ENCODE measurements at places on chromosomes 5 and 9.

- no peak for DNase-seq
Measured at GRCh38 chr5:178462816-178463215, 127.4 kb downstream of the COL23A1 start.

- no peak for DNase-seq
Measured at GRCh38 chr9:131804826-131805225, 65.0 kb upstream of the RAPGEF1 start.

DNA sequence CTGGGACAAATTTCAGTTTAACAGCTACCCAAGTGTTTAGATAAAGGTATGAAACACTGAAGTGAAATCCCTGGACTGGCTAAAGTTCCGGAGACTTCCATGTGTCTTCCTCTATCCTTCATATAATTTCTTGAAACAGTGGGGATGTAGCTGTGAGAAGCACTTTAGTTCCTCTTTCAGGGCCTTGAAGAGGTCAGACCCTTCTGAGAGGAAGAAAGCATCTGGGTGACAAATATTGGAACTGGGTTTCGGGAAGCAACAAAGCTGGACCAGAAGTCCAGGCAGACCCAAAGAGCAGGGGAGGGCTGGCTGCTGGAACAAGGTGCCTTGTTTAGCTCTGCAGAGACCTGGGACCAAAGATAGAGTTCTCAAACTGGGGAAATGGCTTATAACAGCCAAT is 75.4 kb upstream of the ZFAND5 start:
- DNase-seq: no peak

- DNase-seq: no peak
Measured at GRCh38 chr9:123262338-123262737, 6.0 kb downstream of the STRBP start.

GRCh38 chr5:59955241-59955640 is 61.7 kb upstream of the PDE4D start:
- DNase-seq: no peak

- DNase-seq: no peak
Measured at GRCh38 chr5:87184605-87185004, 83.1 kb upstream of the RASA1 start.

GRCh38 chr9:69330580-69330979 is 5.6 kb downstream of the ENTREP1 start:
- no peak for DNase-seq

- DNase-seq: no peak
Measured at GRCh38 chr9:111851553-111851952, 45.1 kb upstream of the UGCG start.

- DNase-seq: no peak
Measured at GRCh38 chr5:61228229-61228628, 66.0 kb upstream of the SMIM15 start.

All from stimulated activated CD4-positive, alpha-beta T cell treated with anti-CD3 and anti-CD28 coated beads, Interleukin-4, amount 100 ng/mL, for 1 hour (primary cell).